ENCODE measurements at places on chromosomes 1 and 21.

- DNase-seq, result no peak
These were observed 35.5 kb upstream of the PARP1 start for GRCh38 chr1:226443439-226443838.

DNA sequence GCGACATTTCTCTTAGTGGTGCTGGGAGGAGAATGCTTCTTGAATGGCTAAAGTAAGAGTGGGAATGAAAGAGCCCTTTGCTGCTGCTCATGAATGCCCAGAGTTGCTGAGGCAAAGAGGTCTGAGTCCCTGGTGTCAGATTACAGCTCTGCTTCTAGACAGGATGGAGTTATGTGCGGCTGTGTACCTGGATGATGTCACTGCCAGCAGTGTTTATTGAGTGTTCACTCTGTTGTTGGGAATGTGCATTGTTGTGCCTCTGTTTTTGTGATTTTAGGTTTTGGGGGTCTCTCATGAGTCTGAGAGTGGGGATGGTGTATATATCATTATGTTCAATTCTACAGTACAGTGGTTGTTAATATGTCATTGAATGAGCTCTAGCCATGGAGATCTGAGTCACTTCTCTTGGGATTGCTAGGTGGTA lies 2.7 kb downstream of the CDC14A start:
- DNase-seq, result peak; percentile 89

DNA sequence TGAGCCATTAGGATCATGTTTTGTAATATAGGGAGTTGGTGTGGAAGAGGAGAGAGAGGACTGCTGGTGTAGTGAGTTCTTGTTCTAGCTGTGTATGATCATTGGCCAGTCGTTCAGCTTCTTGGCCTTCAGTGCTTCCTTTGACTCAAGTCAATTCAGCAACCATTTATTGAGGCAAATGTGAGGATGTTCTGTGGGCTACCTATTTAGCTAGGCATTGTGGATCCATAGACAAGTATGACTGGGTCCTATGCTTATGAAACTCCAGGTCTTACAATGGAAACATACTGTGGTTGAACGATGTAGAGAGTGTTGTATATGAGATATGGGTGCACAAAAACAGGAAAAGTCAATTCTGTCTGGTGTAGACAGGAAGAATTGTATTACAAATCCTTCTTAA lies 41.7 kb downstream of the NFIA start:
- DNase-seq, result no peak

- no peak for DNase-seq
These were observed 87.5 kb upstream of the ZBTB18 start for GRCh38 chr1:243963571-243963970.
